ENCODE measurements at places on chromosomes 12 and 14. TPM values are rescaled to one million over a fixed set of nuclear protein-coding genes. Genes with fewer than 3 reads are reported as not detected.

- no peak overlapping the region for H3K27ac ChIP-seq
- H3K36me3 ChIP-seq, result no peaks in the 10 kb centered on the region
- no peak for DNase-seq
- H3K4me3 ChIP-seq, result no peak overlapping the region
These were observed 425.8 kb downstream of the RAD51B start for GRCh38 chr14:68245146-68246073.

NFYB gene
- total RNA-seq, result 22.3 TPM

DNA sequence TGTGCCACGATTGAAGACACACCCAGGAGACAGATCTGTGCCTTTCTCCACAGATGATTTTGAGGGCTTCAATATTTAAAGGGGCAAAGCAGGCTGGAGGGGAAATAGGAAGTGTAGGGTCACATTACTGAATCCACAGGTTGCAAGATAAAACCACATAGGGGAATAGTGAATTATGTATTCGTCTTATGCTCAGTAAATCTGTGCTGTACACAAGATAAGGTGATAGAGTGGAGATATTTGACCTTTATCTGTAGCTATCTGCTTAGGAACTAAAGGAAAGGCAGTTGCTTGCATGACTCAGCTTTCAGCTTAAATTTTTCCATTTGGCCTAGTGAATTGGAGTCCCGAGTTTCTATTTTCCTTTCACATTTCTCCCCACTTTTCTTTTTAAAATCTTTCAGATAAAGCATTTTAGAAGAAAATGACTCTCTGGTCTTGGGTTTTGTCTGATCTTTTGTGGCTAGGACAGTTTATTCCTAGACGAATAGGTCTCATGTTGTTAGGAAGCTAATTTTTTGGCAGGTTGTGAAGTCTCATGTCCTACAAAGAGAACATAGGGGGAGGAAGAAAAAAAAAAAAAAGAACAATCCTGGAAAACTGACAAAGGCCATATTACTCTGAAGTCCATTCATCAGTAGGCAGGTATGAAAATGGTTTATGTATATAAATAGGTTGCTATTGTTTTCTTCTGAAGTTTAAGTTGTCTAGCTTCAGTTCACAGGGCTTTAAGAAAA, 55.4 kb downstream of the FBXO33 start:
- no peak overlapping the region for H3K4me3 ChIP-seq
- peaks cover 3% of the 10 kb centered on the region for H3K4me1 ChIP-seq
- DNase-seq, result no peak
- H3K27ac ChIP-seq, result no peak overlapping the region
- H3K36me3 ChIP-seq, result peaks cover 4% of the 10 kb centered on the region

GRCh38 chr12:46449316-46449715, 76.7 kb upstream of the SLC38A2 start:
- peaks cover 24% of the 10 kb centered on the region for H3K4me1 ChIP-seq
- H3K27ac ChIP-seq, result no peak overlapping the region
- H3K27me3 ChIP-seq, result peaks cover 4% of the 10 kb centered on the region
- H3K4me3 ChIP-seq, result no peak overlapping the region
- no peak for DNase-seq
- H3K36me3 ChIP-seq, result peaks cover 6% of the 10 kb centered on the region

DNA sequence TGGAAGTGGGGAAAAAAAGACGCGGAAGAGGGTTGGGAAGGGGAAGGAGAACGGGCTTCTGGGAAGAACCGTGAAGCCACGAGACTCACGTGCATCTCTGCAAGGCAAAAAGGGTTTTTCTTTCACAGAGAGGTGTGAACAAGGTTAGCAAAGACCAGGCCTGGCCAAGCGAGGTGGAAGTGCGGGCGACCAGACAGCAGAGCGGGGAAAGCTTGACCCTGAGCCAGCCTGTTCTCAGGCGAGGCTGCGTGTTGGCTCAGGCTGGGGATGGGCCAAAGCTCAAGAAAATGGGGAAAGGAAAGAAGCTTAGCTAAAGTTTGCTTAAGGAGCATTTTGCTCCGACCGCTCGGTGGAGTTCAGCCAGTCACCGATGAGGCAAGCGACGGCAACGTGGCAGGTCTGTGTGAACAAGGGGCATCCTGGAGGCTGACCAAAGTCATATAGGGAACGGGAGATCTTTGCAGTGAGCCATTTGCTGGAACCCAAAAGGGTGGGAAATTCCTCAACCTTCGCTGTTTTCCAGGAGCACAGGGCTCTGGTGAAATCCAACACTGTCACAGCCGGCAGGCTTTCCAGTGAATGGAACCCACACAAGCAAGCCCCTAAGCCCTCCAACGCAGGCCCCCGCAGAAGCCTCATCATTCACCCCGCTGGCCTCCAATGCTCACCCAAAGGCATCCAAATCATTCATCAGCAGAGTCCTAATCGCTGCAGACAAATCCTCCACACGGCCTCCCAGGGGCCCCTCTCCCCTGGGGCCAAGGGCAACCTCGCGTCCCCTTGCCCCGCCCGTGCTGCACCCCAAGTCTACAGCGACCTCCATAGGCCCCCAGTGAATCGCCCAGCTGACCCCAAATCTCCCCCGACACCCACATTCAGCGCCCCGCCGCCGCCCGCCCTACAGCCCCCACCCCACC, 754 bp downstream of the ZNF605 start:
- H3K4me3 ChIP-seq, result peak overlapping the region; percentile 96
- H3K27ac ChIP-seq, result peak overlapping the region; percentile 73
- peaks cover 39% of the 10 kb centered on the region for H3K36me3 ChIP-seq
- DNase-seq, result peak; percentile 21

SLC7A8 gene
- total RNA-seq, result 0.76 TPM

GRCh38 chr12:11757095-11757494, 107.6 kb downstream of the ETV6 start:
- H3K4me3 ChIP-seq, result no peak overlapping the region
- H3K27me3 ChIP-seq, result no peaks in the 10 kb centered on the region
- peaks cover 16% of the 10 kb centered on the region for H3K4me1 ChIP-seq
- peaks cover 42% of the 10 kb centered on the region for H3K36me3 ChIP-seq
- H3K27ac ChIP-seq, result no peak overlapping the region
- no peak for DNase-seq

LBHD2 gene
- total RNA-seq, result not detected

DNA sequence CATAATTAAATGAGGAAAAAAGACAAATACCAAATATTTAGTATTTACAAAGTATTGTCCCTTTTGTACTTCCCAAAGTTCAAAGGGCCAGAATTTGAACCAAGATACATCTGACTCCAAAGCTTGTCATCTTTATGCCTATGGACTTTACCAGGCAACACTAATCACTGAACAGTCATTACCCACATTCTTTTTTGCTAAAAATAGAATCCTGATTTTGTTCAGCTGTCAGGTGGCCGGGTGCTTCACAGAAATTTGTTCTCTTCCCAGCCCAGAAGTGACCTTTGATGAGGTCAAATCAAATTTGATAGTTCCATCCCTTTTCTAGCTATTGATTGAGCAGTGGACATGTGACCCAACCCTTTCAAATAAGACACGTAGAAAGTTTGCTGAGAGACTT, 121.6 kb downstream of the LLPH start:
- DNase-seq, result no peak
- H3K27me3 ChIP-seq, result peaks cover 13% of the 10 kb centered on the region
- no peak overlapping the region for H3K27ac ChIP-seq
- H3K4me3 ChIP-seq, result no peak overlapping the region
- H3K4me1 ChIP-seq, result no peaks in the 10 kb centered on the region
- H3K36me3 ChIP-seq, result no peaks in the 10 kb centered on the region

SERPINA10 gene
- not detected for total RNA-seq

GRCh38 chr12:86213012-86213411, 43.2 kb downstream of the MGAT4C start:
- no peaks in the 10 kb centered on the region for H3K36me3 ChIP-seq
- no peaks in the 10 kb centered on the region for H3K4me1 ChIP-seq
- no peak overlapping the region for H3K27ac ChIP-seq
- no peaks in the 10 kb centered on the region for H3K27me3 ChIP-seq
- no peak overlapping the region for H3K4me3 ChIP-seq

DNA sequence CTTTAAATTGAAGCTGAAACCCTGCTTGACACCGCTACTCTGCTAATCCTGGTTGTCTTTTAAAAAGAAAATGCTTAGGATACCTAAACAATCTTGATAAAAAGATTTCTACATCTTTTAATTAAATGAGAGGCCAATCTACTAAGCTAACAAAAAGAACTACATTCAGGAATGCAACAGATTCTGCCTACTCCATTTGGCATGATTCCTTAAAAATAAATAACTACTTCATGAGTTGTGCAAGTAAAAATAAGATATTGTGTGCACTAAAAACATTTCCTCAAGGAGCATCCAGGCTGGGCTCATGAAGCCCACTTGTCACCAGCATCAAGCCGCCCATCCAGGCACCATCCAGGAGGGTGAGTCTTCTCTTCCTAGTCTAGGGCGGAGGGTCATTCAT, 197.5 kb downstream of the PAX9 start:
- H3K27me3 ChIP-seq, result no peaks in the 10 kb centered on the region
- H3K36me3 ChIP-seq, result no peaks in the 10 kb centered on the region
- H3K27ac ChIP-seq, result no peak overlapping the region
- DNase-seq, result no peak
- no peaks in the 10 kb centered on the region for H3K4me1 ChIP-seq

DNA sequence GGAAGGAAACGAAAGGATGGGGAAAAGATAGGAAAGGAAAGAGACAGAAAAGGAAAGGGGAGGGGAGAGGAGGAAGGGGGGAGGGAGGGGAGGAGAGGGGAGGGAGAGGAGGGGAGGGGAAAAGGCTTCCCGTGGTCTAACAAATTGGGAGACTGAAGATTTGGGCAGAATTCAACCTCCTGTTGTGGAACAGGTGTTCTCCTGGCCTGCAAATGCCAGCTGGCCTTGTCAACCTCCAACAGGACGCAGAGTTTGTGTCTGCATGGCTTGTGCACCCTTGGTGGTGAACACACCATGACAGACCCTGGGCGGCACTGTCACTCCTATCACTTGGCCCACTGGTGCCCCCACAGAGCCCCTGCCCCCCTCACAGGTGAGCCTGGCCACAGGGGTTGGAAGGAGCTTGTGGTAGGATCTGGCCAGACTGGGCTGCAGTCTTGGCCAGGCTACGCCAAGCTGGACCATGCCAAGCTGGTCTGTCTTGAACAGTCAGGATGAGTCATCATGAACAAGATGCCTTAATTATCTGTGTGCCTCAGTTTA, 321.6 kb downstream of the BCL11B start:
- no peak overlapping the region for H3K4me3 ChIP-seq
- DNase-seq, result no peak
- peaks cover 16% of the 10 kb centered on the region for H3K4me1 ChIP-seq
- H3K27me3 ChIP-seq, result no peaks in the 10 kb centered on the region

GRCh38 chr12:78938341-78939084, 73.9 kb downstream of the SYT1 start:
- H3K4me3 ChIP-seq, result no peak overlapping the region
- no peaks in the 10 kb centered on the region for H3K36me3 ChIP-seq
- H3K27ac ChIP-seq, result no peak overlapping the region
- no peaks in the 10 kb centered on the region for H3K4me1 ChIP-seq

ACOT2 gene
- total RNA-seq, result 13.3 TPM

DNA sequence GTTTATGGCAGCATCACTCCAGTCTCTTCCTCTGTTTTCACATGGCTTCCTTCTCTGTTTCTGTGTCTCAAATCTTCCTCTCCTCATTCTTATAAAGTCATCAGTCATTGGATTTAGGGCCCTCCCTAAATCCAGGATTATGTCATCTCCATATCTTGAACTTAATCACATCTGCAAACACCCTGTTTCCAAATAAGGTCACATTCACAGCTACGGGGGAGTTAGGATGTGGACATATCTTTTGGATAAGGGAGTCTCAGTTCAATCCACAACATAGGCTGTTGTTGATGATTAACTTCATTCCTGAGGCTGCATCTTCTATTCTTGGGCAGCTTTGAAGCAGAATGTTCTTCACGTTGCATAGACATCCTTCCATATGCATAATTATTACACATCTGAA, 40.3 kb upstream of the NTF3 start:
- no peaks in the 10 kb centered on the region for H3K4me1 ChIP-seq
- H3K27ac ChIP-seq, result no peak overlapping the region
- peaks cover 2% of the 10 kb centered on the region for H3K27me3 ChIP-seq
- H3K36me3 ChIP-seq, result no peaks in the 10 kb centered on the region
- no peak overlapping the region for H3K4me3 ChIP-seq

HOTAIR gene
- not detected for total RNA-seq

DNA sequence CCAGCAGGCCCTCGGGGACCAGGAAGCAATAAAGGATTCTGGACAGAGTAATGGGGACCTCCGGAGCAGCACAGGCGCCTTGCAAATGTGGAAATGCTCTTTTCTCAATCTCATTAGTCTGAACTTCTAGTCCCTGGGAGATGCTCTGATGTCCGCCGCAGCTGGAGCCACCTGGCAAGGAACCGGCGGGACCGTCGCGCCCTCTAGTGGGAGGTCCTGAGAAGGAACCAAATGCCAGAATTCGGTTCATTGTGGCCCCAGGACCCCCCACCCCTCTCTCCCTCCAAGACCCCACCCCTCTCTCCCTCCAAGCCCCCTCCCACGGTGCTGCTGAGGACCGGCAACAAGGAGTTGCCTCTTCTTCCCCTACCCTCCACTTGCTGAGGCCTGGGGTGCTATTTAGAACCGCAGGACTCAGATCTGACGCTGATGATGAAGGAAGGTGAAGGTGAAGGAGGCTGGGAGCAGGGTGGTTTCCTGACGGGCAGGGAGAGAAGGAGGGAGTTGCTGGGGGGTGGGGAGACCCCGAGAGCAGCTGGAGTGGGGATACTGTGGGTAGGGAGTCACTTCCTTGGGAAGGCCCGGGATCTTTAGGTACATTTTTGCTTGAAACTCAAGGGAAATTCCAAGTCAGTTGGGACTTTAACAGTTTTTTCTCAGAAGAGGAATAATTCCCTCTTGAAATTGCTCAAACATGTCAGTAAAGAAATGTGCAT, 42.5 kb downstream of the SMIM41 start:
- peaks cover 20% of the 10 kb centered on the region for H3K4me1 ChIP-seq
- H3K27ac ChIP-seq, result no peak overlapping the region
- peaks cover 15% of the 10 kb centered on the region for H3K27me3 ChIP-seq
- no peaks in the 10 kb centered on the region for H3K36me3 ChIP-seq

GRCh38 chr14:91419044-91419397, 1.4 kb upstream of the CCDC88C start:
- H3K27ac ChIP-seq, result peak overlapping the region; percentile 73
- peak overlapping the region; percentile 72 for H3K4me3 ChIP-seq
- no peak for DNase-seq
- H3K4me1 ChIP-seq, result peaks cover 24% of the 10 kb centered on the region
- peaks cover 29% of the 10 kb centered on the region for H3K36me3 ChIP-seq
- H3K27me3 ChIP-seq, result peaks cover 8% of the 10 kb centered on the region

- no peak overlapping the region for H3K27ac ChIP-seq
- peak overlapping the region; percentile 48 for H3K4me3 ChIP-seq
- H3K4me1 ChIP-seq, result peaks cover 5% of the 10 kb centered on the region
- H3K27me3 ChIP-seq, result peaks cover 17% of the 10 kb centered on the region
- DNase-seq, result peak; percentile 59
These were observed 11.4 kb upstream of the DNAL1 start for GRCh38 chr14:73633116-73634010.

DNA sequence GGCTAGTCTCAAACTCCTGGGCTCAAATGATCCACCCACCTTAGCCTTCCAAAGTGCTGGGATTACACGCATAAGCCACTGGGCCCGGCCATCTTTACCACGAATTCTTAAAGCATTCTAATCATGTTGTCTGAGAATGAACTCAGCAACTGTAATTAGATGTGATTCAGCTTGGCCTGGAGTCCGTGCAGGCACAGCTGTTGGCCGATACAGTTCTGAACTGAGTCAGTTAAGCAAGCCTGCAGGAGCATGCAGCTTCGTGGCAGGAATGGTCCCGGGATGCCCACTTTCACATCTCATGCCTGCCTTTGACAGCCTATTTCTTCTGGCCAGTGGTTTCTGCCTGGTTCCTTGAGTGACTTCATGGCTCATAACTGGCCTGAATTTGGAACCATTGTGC, 194.1 kb downstream of the ANO6 start:
- DNase-seq, result no peak
- no peak overlapping the region for H3K4me3 ChIP-seq
- peaks cover 26% of the 10 kb centered on the region for H3K36me3 ChIP-seq
- H3K4me1 ChIP-seq, result no peaks in the 10 kb centered on the region

All from activated CD4-positive, alpha-beta memory T cell treated with anti-CD3 and anti-CD28 coated beads, Interleukin-2, amount 10 ng/mL, durations not matched to agents 7 days and 5 days (primary cell).